ENCODE measurements at places on chromosomes 3 and 15. TPM values are rescaled to one million over a fixed set of nuclear protein-coding genes. Genes with fewer than 3 reads are reported as not detected.

SLC6A6 gene
- 29.8 TPM for total RNA-seq

SERPINI2 gene
- 0.12 TPM for total RNA-seq

TERC gene
- total RNA-seq: 68.1 TPM

GRCh38 chr3:128725547-128726022, 398 bp upstream of the RAB7A start:
- DNase-seq: no peak

CACNA2D3 gene
- 4.3 TPM for total RNA-seq

- no peak for DNase-seq
Measured at GRCh38 chr3:123149525-123149924, 52.2 kb upstream of the SEC22A start.

UACA gene
- 9.0 TPM for total RNA-seq

- no peak for DNase-seq
Measured at GRCh38 chr15:69652751-69653305, 200.2 kb downstream of the RPLP1 start.

DNA sequence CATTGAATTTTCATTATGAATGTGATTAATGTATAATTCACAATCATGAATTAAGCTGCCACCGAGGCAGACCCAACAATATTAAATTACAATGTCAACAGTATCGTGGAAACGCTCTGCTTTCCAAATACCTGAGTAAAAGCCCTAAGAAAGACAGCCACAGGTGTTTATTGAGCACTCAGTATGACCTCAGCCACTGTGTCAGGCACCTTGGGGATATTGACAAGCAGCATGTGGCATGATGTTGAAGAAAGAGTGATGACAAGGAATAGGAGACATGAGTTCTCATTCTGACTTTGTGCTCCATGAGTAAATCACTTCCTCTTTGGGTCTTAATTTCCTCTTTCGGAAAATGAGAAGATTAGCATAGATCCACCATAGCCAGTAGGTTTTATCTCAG, 12.8 kb downstream of the C2CD4A start:
- no peak for DNase-seq

GRCh38 chr3:154904328-154904727, 175.8 kb upstream of the MME start:
- DNase-seq: peak; percentile 40

- no peak for DNase-seq
Measured at GRCh38 chr3:63493101-63493500, 159.4 kb upstream of the SNTN start.

DNA sequence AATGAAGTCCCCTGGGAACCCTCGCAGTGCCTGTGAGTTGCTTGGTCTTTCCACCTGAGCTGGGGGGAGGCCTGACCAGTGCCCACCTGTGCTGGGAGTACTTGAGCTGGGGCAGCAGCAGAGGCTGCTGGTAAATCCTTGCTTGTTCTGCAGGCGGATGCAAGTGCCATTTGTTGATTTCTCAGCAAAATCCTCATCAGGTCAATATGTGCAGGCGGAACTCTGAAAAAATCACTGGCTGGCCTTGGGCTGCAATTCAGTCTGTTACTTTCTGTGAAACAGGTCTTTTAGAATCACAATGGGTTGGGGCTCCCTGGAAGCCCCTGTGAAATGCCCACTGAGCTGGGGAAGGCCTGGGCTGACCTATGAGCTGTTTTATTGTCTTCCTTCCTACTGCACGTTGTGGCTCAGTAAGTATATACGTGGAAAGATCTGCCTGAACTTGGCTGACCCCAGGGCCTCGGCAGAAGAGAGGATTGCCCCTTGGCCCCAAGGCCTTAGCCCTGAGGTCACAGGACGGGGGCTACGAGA, 182.0 kb upstream of the RGMA start:
- no peak for DNase-seq

DNA sequence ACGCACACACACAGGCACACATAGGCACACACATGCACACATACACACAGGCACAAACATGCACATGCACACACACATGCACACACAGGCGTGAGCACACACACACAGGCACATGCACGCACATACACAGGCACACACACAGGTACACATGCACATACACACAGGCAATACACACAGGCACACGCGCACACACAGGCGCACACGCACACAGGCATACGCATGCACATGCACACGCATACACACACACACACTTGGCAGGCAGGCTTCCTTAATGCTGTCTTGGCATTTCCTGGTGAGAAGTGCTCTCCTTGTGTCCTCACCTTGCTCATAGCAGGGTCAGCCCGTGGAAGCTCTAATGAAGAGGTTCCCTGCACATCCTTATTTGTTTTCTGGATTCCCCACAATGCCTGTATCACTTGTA, 8.4 kb upstream of the SLCO2A1 start:
- DNase-seq: no peak

- no peak for DNase-seq
Measured at GRCh38 chr15:84658788-84659411, 901 bp upstream of the NMB start.

SH2D7 gene
- not detected for total RNA-seq

ELL3 gene
- total RNA-seq: 1.3 TPM

GPR149 gene
- total RNA-seq: not detected

DNA sequence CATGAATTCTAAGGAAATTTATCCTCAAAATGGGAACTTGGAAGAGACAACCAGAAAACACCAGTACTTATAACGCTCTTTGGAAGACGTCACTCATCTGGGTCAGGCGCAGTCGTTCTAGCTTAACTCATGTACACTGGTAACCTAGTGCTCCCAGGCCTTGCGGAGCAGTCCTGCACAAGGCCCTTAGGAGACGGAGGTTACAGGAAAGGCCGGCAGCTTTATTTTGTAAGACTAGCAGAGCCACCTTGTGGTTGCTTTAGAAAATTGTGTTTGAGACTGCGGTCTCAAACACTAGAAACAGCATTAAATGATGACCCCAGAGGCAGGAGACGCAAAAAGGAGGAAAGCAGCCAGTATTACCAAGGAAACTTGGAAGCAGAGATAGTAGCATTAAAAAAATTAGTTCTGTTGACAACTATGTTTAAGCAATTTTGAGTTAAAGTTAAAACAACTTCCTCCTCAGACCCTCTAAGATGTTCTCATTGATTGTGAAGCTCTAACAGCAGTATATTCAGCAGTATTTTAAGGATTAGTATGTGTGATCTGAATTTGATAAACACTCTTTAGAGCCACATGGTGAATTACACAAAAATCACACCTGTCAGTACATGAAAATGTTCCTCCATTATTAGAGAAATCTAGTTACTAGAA, 141.9 kb upstream of the C2CD4B start:
- DNase-seq: peak; percentile 70

DNA sequence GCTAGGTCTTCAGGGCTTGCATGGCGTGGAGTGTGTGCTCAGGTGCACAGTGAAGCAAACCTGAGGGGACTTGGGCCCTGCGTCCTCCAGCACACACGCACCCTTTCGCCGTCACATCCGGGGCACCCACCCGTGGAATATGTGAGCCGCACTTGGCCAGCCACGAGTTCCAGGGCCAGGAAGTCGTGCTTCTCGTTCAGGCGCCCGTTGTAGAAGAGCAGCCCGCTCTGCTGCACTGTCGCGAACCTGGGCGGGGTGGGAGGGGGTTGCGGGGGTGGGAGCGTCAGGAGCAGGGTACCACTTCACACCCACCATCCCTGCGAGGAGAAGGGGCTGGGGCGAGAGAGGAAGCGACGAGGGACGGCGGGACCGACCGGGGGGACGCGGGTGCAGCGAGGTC, 7.1 kb downstream of the CELSR3 start:
- DNase-seq: no peak

DNA sequence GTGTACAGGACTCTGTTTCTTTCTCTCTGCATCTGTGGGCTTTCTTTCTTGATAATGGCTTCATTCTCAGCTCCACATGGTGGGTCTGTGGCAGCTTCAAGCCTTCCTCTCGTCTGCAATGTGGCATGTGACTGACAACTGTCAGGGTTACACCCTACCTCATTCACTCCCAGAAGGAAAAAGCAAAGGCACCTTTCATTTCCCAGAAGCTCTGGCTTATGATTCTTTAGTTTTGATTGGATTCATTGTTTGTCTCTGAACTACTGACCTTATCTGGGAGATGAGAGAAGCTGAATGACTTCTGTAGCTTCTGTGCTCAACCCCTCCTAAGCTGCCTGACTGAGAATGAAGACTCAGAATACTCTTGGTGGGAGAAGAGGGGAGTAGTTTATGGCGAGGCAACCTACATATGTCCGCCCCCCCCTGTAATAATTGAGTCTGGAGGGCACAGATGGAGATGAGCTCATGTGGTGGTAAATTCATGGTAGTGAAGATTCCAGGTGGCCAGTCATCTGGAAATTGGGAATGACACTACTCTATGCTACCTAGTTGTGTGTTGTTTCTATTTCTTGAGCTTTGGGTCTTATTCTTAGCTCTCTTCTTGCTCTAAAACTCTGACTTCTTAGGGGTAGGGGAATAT, 38.4 kb downstream of the KCNAB1 start:
- DNase-seq: no peak

- peak; percentile 47 for DNase-seq
Measured at GRCh38 chr15:78129077-78129750, 2.0 kb downstream of the CIB2 start.

- no peak for DNase-seq
Measured at GRCh38 chr3:58237941-58238681, 519 bp downstream of the ABHD6 start.

DNA sequence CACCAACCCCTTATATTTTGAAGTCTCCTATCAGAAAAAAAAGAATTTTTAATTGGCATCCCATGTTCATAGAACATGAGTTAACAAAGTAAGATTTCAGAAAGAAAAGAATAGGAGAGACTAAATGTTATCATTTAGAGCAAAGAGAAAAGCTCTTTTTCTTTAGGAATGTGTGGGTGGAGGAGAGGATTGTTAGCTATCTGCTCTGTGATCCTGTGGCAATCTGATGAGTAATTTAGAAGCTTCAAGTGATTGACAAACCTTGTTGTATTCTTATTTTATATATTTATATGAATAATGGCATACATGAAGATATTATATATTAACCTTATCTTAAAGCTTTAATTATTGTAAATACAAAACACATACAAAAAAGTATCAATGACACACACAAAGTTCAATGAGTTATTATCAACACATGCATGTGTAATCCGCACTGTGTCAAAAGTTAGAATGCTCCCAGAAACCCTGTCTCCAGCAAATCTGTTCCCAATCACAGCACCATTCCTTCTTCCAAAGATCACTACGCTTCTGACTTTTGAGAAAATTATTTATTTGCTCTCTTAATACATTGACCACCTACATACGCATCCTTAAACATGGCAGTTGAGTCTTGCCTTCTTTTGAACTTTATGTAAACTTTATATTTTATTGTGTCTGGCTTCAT, 907.4 kb downstream of the MCTP2 start:
- no peak for DNase-seq

- DNase-seq: no peak
Measured at GRCh38 chr15:87917480-87917879, 339.1 kb downstream of the NTRK3 start.

MUSTN1 gene
- total RNA-seq: not detected

CASR gene
- total RNA-seq: not detected

DHX36 gene
- 28.8 TPM for total RNA-seq

CHRD gene
- 1.3 TPM for total RNA-seq

- DNase-seq: no peak
Measured at GRCh38 chr3:129357616-129358015, 70.8 kb downstream of the EFCAB12 start.

SETD2 gene
- total RNA-seq: 9.5 TPM

- DNase-seq: no peak
Measured at GRCh38 chr3:150599611-150600297, 3.4 kb upstream of the SELENOT start.

- no peak for DNase-seq
Measured at GRCh38 chr3:129616713-129617112, 10.2 kb upstream of the PLXND1 start.

DNA sequence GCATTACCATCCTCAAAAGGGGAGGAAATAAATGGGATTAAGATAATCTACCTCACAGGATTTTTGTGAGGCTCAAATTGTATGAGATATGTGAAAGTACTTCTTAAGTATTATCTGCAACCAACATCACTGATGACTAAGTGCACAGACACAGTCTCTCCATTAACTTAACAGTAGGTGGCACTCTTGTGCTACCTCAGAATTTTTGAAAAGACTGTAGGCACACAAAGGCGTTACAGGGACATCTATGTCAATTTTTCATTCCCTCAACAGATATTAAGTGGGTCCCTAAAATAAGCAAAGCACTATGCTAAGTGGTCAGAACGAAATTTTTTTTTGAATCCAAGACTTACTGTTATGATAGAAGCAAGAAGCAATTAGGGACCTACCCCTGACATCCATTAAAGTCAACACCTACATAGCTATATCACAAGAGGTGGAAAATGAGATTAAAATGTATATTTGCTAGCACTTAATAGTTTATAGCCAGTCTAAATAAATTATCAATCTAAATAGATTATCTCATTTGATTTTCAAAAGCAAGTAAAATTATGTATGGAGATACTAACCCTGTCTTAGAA, 52.9 kb downstream of the RYK start:
- peak; percentile 69 for DNase-seq

Measured in H4 (cell line).